ENCODE measurements at places on chromosomes 11 and 22.

DNA sequence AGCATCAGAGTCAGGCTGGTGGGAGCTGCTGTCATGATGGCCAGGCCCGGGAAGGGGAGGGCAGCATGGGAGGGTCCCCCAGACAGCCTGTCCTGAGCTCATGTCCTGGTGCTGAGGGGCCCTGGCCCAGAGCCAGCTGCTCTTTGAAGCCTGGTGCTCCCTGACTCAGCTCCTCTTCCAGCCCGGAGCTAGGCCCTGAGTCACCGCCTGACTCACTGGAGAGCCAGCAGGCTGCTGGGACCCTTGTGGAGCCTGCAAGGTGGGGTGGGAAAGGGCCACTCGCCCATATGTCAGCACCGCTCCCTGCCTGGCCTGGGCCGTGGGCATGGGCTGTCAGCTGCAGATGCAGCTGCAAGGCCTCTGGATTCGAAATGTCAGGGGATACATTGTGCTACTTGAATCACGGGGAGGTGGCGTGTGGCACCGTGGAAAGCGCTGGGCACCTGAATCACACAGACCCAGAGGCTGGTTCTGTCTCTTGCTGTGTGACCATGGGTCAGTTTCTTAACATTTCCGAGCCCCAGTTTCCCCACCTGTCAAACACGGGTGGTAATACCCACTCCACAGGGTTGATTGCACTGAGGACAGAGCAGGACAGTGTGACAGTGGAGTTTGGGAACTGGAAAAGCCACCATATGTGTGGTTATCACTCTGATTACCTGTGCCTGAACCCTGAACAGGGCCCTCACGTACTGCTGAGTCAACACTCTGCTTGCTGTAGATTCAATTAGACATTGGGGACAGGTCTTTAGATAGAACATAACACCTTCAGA is 4.4 kb downstream of the CACNA1I start:
- DNase-seq: no peak

DNA sequence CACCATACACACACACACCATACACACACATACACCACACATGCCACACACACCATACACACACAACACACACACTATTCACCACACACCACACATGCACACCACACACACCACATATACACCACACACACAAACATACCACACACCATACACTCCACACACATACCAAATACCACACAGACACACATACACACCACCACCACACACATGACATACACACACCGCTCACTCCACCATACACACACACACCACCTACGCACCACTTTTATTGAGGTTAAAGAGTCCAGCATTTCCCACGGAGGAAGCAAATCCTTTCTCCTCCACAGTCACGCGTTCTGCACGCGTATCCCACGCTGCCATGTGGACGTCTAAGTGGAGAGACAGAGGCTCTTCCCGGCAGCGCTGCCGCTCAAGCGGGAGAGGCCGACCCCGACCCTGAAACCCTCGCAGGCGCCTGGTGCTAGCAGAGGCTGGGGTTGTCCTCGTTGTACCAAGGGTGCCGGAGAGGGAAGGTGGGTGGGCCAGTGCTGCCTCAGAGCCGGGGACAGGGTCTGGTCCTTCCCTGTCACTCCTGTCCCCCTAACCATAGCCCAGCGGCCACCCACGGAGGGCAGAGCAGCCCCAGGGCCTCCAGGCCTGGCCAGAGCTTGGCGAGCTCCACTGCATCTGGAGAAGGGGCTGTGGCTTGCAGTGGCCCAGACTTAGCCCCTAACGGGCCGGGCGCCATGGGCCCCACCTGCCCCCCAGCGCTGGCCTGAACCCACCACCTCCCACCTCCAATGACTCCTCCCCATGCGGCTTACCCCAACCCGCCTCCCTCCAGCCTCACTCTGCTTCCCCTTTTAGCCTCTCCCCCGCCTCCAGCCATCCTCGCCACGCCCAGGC is 1495.0 kb downstream of the BRD1 start:
- no peak for DNase-seq

DNA sequence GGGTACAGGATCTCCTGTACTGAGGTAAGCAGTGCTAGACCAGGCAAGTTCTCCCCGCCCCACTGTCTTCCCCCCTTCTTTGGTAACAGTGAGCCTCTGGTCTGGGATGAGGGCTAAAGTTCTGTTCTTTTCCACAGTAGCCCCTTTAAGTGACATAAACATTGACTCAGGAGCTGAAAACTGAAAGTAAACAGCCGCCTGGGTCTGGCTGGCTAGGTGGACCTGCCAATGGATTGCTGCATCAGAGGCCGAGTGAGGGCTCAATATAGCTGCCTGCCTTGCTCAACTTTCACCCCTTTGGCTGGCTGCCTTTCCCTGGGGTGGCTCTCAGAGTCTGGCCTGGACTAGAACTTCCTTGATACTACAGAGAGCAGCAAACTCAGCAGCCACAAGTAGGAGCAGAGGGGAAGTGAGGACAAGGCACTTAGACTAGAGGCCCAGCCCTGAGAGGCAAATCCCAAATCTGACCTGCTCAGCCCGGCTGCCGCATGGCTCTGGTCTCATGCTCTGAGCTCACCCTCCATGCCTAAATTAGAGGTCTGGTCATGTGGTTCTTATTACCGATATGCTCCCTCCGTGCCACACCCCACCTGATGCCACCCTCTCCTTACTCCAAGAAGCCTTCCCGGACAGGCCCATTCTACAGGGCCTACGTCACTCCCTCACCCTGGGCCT is 9.6 kb upstream of the UCP3 start:
- no peak for DNase-seq

GRCh38 chr11:20037396-20038153 is 122.7 kb downstream of the DBX1 start:
- DNase-seq: no peak

- peak; percentile 58 for DNase-seq
Measured at GRCh38 chr11:48017105-48017830, 36.9 kb downstream of the PTPRJ start.

GRCh38 chr11:46338988-46339666 is 8.1 kb upstream of the DGKZ start:
- no peak for DNase-seq

Measured in activated CD4-positive, alpha-beta T cell treated with anti-CD3 and anti-CD28 coated beads, Interleukin-2, amount 50 U/mL, for 48 hours (primary cell).